ENCODE measurements at places on chromosomes 11 and 22. TPM values are rescaled to one million over a fixed set of nuclear protein-coding genes. Genes with fewer than 3 reads are reported as not detected.

The MMP10 gene
- not detected for total RNA-seq

The PLEKHB1 gene
- 2.3 TPM for total RNA-seq

The C22orf31 gene
- total RNA-seq = not detected

The PKP3 gene
- total RNA-seq = 1.3 TPM

The BIK gene
- total RNA-seq = 2.3 TPM

The DMC1 gene
- 1.3 TPM for total RNA-seq

The MEI1 gene
- total RNA-seq = 0.46 TPM

The ABCG4 gene
- total RNA-seq = 0.33 TPM
